SK-N-DZ (cell line): ENCODE measurements at places on chromosomes 5 and 9.
A peak's percentile ranks its signal among the peaks of the same experiment; 100 is the strongest.

DNA sequence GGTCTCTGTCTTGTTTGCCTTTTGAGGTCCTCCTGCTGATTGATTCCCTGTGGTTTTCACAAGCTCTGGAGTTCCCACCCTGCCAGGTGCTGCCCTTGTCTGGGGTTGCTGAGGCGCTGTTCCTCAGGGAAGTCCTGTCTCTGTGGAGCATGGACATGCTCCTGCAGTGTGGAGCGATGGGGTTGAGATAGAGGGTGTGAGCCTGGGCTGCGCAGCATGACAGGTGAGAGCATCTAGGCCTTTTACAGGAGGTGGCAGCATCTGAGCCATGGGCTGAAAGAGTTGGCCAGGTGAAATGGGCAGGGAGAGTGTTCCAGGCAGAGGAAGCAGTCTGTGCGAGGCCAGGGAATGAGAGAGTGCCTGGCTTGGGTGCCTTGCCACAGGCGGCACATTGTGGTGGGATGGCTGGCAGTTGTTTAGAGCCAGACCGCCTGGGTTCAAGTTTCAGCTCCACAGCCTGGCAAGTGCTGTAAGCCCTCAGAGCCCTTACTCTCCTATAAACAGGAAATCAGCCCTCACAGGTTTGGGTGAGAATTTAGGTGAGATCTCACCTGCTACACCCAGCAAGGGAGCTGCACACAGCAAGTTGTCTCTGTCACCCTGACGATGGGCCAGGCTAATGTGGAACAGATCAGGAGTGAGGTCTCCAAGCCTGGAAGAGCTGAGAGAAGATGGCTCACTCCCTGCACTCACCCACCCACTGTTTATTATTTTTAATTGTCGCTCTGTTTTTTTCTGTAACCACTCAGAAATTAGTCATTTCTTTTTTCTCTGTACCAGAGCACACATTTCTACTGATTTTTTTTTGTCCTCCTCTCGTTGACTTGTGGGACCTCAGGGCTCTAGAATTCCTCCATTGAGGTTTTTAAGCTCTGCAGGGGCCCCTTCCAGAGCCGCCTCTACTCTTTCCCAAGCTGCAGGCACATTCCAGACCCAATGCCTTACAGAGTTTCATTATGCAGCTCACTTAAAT, 19.6 kb downstream of the TCOF1 start:
- DNase-seq = no peak

GRCh38 chr5:135589152-135589551, 10.4 kb upstream of the CXCL14 start:
- no peak for DNase-seq

- no peak for DNase-seq
Observed at GRCh38 chr9:92941861-92942260, 5.5 kb upstream of the FGD3 start.

DNA sequence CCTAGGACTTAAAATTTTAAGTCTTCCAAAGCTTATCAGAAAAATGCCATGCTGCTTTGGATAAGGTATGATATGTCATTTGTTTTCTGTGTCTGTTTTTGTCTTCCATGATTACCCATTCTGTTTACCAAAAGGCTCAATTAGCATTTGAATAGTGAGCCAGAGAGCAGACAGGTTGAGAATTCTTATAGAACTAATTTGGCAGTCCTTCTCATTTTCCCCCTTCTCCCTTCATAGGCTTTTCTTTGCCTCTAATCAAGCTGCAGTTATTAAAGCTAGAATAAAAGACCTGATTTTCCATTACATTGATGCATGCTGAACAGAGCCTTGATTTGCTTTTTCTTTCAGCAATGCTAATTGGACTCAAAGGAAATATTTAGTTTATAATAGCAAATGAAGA, 993.0 kb downstream of the MAT2B start:
- DNase-seq = no peak

GRCh38 chr5:164637931-164638521, 1132.6 kb downstream of the MAT2B start:
- no peak for DNase-seq

DNA sequence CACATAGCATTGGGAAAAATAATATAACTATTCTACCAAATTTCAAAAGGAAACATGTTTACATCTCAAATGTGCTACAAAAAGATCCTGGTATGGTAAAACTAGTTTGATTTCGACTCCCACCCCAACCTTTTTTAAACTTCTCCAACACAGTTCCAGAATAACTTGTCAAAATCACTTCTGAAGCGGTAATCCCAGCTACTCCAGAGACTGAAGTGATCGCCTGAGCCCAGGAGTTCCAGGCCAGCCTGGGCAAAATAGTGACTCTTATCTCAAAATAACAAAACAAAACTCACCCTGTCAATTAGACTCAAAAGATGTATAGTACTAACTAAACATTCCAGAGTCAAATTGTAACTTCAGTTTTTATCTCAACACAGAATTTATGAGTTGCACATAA, 71.3 kb upstream of the RNF38 start:
- no peak for DNase-seq

DNA sequence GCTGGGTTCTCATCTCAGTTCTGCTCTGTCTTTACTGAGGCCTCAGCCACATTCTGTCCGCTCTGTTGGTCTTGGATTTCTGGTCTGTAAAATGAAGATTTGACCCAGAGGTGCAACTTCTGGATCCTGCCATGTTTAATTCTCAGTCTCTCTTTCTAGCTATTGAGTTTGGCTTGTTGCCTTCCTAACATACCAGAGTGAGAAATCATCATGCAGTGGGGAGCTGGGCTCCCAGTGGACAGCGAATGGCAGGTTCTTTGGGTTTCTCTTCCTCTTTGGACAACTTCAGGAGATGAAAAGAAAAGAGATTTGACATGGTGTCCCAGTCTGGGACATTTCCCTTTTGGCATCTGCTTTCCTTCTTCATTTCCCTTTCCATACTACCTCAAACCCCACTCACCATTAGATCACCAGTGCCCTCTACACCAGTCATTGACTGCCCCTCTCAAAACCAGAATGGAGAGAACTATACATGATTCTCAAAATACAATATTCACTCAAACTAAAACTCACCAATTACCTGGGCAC, 334.7 kb downstream of the ACTL7B start:
- no peak for DNase-seq

DNA sequence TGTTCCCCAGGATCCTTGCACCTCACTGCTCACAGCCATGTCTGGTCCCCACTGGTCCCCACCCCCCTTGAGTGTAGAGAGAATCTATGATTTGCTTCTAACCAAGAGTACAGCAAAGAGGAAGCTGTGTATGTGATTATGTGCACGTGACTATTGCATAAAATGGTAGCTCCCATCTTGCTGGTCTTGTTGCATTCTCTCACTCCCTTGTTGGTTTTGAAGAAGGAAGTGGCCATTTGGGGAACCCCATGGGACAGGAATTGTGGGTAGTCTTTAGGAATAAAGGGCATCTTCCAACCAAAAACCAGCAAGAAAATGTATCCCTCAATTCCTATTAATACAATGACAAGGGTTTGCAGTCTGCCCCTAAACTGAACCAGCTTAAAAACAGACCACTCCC, 5.2 kb upstream of the FCN2 start:
- DNase-seq = no peak

GRCh38 chr5:16937503-16938161, 1.5 kb upstream of the MYO10 start:
- DNase-seq = no peak

- no peak for DNase-seq
Observed at GRCh38 chr5:57291894-57292293, 118.0 kb downstream of the GPBP1 start.

GRCh38 chr5:54037205-54037604, 273.2 kb downstream of the ARL15 start:
- no peak for DNase-seq

GRCh38 chr5:128341056-128341455, 197.0 kb downstream of the FBN2 start:
- DNase-seq = no peak

DNA sequence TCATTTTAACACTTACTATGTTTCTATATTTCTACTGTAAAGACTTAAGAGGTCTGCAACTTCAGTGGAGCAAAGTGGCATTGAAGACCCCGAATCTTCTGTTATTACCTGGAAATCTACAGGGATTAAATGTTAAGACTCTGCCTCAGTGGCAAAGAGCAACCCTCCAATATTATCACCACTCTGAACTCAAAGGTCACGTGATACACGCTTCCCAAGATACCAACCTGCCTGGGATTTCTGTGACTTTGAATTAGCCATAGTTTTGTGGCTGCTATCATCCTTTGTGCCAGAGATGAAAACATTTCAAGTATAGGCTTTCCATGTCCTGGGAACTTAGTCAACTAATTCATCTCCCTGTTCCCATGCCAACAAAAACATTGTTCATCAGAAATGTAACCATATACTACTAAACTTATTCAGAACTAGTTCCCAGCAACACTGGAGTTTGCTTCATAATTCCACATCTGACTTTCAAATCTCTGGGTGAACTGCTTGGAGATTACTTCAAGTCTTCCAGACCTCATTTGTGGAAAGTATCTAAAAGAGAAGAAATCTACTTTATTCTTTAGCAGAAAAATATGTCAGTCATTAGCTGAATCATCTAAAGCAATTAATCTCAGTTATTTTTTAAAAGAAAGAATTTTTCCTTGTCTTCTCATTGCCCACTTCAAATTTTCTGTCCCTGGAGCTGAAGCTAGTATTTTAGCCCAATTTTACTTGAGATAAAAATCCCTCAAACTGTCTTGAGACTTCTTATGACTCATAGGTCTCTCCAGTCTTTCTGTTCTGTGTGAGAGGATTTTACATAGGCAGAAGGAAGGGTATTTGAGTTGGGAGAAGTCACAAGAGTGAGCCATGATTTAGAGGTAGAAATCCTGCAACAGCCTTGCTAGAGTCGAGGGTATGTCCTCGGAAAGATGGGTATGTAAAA, 83.0 kb downstream of the ZNF462 start:
- DNase-seq = no peak

- no peak for DNase-seq
Observed at GRCh38 chr9:96020300-96020791, 144.9 kb downstream of the ERCC6L2 start.

DNA sequence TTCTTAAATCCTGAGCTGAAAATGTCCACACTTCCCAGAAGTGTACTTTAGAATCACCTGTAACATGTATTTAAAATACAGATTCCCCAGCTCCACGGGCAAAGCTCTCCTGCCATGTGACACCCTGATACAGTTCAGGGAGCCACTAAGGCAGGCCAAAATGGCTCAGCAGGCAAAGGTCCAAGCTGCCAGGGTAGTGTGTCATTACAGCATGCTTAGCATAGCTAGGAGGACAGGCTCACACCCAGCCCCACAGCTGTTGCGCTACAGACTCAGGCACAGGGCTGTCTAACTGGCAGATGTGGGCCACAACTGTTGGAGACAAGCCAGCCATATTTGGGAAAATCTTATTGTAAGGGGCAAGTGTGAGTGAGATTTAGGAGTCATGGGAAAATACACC, 73.0 kb downstream of the C9orf85 start:
- DNase-seq = no peak

DNA sequence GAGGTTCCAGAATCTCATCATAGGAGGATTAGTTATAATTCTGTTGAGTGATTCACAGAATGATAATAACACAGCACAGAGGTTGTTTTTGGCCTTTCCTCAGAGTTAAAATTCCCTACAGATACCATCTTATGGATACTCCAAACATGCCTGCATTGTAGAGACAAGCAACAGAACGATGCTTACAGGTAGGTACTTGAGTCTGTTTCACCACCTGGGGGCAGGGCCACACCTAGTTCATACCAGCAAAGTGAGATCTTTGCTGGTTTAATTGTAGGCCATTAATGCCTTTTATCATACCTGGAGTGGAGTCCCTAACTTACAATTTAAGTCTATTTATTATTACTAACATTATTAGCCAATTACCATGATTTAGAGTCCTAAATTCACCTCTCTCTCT, 416.5 kb upstream of the TLE4 start:
- no peak for DNase-seq

GRCh38 chr9:71487061-71487460, 281.3 kb downstream of the CEMIP2 start:
- DNase-seq = peak; percentile 49

DNA sequence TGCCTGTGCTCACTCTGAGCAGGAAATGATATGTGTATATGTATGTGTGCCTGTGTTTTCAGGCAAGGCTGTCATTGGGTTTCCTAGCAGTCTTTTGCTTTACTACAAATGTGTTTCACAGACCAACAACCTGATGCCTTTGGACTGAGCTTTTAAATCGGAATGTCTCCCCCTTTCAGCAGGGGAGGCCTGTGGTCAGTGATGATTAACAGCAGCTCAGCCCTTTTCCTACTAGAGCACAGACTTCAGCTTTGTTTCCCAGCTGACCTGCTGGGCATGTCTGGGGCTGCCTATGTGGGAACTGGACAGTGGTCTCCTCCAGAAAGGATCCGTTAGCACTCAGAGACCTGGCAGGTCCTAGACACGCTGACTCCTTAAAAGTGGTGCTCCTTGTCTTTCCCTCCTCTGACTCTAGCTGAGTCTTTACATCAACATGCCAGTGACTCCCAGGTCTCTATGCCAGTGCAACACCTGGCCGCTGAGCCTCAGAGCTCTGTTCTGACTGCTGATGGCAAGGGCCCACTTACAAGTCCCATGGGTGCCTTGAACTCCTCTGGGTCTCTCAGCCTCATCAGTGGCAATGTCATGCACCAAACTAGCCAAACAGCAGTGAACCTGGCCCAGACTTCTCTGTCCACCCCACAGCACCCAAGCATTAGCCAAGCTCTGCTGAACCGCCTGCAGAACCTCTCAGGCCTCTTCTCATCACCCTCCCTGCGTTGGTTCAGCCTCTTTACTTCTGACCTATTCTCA, 7.7 kb downstream of the MACROH2A1 start:
- no peak for DNase-seq

DNA sequence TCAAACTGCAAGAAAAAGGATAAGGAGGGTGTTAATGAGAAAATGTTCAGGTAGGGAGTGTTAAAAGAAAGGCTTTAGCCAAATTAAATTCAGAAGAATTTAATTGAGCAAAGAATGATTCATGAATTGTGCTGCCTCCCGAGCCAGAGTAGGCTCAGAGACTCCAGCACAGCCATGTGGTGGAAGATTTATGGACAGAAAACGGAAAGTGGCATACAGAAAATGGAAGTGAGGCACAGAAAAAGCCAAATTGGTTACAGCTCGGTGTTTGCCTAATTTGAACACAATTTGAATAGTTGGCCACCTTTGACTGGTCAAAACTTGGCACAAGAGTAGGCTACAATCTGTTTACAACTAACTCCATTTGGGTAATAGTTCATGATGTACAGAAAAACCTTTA, 9.6 kb upstream of the SLC30A5 start:
- no peak for DNase-seq

- DNase-seq = no peak
Observed at GRCh38 chr5:123180178-123180577, 91.1 kb downstream of the PRDM6 start.

DNA sequence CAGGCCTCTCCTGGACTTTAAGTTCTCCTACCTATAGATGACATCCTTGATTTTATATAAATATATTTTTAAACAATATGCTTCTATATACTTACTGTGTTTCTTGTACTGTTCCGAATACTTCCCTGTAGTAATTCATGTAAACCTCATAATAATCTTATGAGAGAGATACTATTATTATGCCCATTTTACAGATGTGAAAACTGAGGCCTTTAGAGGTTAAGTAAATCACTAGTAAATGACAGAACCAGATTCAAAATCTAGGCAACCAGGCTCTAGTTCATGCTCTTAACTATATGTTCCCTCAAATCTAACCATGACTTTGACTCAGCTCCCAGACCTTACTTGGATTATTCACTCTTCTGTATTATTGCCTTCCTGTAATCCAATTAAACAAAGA, 243.0 kb upstream of the NR4A3 start:
- DNase-seq = no peak
